ENCODE measurements at places on chromosomes 3 and 15. TPM values are rescaled to one million over a fixed set of nuclear protein-coding genes. Genes with fewer than 3 reads are reported as not detected.

Gene TMEM266
- 0.30 TPM for total RNA-seq

Gene ARGFX
- not detected for total RNA-seq

Gene ANKRD34C
- total RNA-seq, result not detected

Gene NRG4
- not detected for total RNA-seq

Gene ITIH1
- not detected for total RNA-seq

Measured in A375 (cell line).